ENCODE measurements at places on chromosomes 1 and 21.

DNA sequence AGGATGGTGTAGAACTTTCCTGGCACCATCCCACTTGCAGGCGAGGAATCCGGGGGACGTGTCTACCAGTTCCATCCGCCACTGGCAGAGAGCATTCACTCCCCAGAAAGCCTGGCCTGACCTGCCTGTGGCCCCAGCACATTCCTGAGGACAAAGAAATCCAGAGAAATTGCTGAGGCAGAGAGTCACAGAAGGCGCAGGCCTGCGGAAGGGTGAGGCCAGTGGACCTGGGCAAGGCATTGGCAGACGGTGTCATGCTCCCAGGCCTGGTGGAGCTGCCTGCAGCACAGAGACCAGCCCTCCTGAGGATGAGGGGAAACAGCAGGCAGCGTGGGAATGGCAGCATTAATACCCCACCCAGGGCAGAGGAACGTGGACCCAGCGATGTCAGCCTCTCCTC lies 81.2 kb upstream of the F3 start:
- no peak for DNase-seq

GRCh38 chr1:1232208-1232795 lies at the start of gene B3GALT6:
TSS of gene B3GALT6 (plus strand) at chr1:1232237. CDS start at chr1:1232279, 42 bp downstream.
- DNase-seq: no peak

GRCh38 chr1:30748699-30749401 lies 8.7 kb downstream of the LAPTM5 start:
- DNase-seq: no peak

DNA sequence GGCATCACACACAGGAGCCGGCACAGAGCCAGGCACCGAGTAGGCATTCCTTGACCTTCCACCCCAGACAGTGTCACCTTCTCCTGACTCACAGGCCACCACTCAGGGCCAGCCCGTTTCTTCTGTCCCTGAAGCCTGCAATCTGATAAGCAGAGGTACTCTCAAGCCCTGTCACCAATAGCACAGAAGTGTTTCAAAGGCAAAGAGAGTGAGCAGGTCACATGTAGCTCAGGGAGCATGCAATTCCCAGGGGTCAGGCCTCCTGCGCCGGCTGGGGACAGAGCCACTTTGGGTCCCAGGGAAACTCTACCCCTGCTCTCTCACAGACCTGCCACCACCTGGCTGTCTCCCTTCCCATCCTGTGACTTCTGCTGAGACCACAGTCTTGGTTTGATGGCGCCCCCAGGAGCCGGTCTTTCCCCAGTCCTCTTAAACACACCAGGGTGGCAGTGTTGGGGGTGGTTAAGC lies 13.2 kb downstream of the CAPN9 start:
- no peak for DNase-seq

GRCh38 chr1:3270403-3271245 lies 183.8 kb upstream of the ARHGEF16 start:
- DNase-seq: no peak

All from NCI-H510A treated with DMSO at 0.1 percent for 48 hours (cell line).